HS-5 (cell line): ENCODE measurements at places on chromosomes 16 and 17.

DNA sequence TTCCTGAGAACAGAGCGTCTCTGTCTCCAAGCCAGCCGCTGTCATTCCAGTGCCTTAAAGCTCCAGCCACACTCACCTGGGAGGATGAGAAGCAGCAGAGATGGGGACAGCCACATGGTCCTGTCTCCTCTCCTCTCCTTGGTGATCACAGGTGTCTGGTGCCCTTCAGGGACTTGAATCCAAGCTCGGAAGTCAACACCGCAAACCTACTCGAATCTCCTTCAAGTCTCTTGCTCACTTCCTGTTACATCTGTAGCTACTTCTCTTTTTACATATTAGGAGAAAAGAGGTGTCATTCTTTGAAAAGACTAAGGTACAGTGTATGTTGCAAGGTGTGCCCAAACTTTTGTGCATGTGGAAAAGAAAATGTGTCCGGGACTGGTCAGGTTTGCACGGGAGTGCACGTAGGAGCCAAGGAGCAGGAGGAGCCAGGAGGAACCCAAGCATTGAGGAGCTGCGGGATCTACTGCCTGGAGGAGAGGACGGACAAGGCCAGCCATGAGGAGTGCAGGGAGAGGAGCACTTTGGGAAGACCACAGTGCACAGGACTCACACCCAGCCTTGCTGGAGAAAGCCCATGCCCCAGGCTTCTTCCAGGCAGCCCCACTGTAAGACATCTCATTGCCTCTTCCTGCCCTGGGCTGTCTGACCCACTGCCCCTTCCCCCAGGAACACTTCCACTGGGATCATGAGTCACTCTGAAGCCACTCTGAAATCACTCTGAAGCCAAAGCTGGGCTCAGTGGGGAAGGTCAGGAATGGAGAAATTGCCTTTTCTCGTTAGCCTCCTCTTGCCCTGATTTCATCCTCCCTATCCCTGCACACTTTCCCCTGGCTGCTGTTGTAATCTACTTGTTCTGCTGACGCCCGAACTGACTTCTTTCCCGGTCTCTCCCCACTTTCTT lies at the start of gene CD300LD:
Gene CD300LD (minus strand): TSS at position 197 of the 904 bp plus-strand sequence. CDS start 81 bp downstream, at position 116.
- no peak for DNase-seq

GRCh38 chr17:72171703-72172667 lies 51.2 kb downstream of the SOX9 start:
- no peak for DNase-seq

- DNase-seq: no peak
Measured at GRCh38 chr16:65388592-65388991, 266.7 kb upstream of the CDH11 start.

- no peak for DNase-seq
Measured at GRCh38 chr17:45433159-45433535, 477 bp upstream of the ARHGAP27 start.

GRCh38 chr16:22782314-22782713 lies 31.6 kb upstream of the HS3ST2 start:
- no peak for DNase-seq

GRCh38 chr17:58693751-58694150 lies 1.3 kb downstream of the RAD51C start:
- DNase-seq: no peak

DNA sequence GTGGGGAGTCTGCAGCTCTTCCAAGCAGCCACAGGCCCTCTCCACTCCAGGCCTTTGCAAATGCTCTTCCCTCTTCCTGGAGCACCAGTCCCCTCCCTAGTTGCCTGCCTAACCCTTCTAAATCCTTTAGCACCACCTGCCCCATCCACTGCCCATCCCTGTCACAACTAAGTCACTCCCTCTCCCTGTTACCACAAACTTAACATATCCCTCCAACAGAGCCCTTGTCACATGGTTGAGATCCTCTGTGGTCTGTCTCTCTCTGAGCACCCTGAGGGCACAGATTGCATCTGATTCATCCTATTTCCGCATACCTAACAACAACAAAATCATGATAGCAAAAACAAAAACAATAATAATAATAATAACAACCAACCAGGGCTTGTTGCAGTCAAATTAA lies 11.0 kb upstream of the BEAN1 start:
- no peak for DNase-seq

- no peak for DNase-seq
Measured at GRCh38 chr17:77316191-77316641, 175.4 kb downstream of the SEC14L1 start.

DNA sequence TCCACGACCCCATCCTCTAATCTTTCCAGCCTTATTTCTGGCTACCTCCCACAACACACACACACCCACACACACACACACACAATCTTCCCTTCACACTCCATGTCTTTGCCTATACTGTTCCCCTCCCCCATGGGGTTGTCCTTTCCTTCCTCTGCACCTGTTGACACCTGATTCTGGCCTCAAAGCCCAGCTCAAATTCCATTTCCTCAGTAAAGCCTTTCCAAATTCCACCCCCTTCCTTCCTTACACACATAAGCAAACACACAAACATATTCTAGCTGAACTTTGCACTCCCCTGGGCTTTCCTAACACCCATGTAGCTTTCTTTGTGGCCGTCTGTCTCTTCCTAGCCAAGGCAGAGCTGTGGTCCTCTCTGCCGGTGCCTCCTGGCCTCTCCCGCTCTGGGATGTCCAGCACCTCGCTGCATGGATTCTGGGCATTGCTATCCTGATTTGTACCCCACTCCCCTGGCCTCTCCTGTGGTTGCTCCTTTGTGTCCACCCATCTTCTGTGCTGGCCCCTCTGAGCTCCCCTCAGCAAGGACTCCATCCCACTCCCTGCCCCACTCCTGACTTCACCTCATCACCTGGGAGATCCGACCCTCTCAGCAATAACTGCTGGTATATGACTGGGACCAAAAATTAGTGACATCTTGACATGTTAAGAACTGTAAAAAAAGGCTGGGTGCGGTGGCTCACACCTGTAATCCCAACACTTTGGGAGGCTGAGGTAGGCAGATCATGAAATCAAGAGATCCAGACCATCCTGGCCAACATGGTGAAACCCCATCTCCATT lies 8.4 kb upstream of the SRCIN1 start:
- DNase-seq: no peak

DNA sequence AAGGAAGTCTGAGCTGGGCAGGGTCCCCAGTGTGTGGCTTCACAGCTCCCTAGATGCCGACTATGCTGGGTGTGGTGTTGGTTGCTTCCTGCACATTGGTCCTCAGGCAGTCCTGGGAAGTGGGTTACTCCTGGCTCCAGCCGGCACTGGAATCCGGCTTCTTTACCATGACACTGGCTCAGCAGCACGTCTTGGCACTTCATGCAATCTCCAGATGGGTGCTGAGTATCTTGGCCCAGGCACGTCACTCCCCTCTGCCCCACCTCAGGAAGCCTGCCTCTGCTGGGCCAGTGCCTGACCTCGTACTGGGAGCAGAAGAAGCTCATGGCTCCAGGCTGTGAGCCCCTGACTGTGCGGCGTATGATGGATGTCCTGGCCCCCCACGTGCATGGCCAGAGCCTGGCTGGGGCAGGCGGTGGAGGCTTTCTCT lies 24.5 kb downstream of the FCSK start:
- DNase-seq: no peak

DNA sequence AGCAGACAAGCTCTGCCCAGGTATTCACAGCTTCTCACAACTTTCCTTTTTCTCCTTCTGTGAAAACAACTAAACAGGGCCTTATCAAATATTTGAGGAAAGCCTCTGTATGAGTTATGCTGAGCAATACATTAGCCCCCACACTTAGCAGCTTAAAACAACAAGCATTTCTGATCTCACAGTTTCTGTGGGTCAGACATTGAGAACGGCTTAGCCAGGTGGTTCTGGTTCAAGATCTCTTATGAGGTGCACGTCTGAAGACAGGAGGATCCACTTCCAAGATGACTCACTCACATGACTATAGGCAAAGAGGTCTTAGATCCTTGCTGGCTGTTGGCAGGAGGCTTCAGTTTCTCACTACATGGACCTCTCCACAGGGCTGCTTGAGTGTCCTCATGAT lies 181.4 kb upstream of the WSCD1 start:
- no peak for DNase-seq
